ENCODE measurements at places on chromosomes 16 and 17.

DNA sequence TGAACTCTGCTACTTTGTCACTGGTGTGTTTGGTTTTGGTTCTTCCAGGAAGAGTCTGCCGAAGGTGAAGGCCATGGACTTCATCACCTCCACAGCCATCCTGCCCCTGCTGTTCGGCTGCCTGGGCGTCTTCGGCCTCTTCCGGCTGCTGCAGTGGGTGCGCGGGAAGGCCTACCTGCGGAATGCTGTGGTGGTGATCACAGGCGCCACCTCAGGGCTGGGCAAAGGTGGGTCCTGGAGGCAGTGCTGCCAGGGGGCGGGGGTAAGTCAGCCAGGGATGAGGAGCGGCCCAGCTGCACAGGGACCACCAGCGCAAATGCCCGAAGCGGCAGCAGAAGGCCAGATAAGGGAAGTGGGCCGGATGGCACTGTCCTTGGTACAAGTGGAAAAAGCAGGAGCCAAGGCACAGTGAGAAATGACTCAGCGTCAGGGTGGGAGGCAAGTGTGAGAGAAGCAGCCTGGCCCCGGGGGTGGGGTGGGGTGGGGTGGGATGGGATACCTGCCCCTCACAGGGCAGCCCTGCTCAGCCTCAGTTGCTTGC, 41.9 kb downstream of the TMEM11 start:
- no peak for DNase-seq

GRCh38 chr17:59366773-59367656, 35.6 kb downstream of the YPEL2 start:
- DNase-seq, result no peak

GRCh38 chr16:88939972-88940861, 36.8 kb downstream of the CBFA2T3 start:
- DNase-seq, result no peak

- DNase-seq, result no peak
Measured at GRCh38 chr16:56795011-56795410, 65.1 kb downstream of the NUP93 start.

DNA sequence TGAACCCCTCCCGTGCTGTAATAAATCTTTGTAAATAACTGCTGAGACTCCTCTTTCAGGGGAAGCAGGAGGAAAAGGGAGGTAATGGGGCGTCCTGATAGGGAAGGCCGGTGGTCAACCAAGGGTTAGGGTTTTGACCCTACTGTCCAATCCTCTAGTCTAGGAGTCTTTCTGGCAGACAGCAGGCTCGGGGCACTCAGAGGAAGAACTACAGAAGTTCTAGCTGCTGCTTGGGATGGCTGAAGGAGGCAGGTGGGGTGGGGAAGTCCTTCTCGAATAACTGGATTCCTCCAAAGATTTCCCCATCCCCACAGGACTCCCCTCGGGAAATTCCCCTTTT, 387 bp upstream of the STARD3 start:
- no peak for DNase-seq

DNA sequence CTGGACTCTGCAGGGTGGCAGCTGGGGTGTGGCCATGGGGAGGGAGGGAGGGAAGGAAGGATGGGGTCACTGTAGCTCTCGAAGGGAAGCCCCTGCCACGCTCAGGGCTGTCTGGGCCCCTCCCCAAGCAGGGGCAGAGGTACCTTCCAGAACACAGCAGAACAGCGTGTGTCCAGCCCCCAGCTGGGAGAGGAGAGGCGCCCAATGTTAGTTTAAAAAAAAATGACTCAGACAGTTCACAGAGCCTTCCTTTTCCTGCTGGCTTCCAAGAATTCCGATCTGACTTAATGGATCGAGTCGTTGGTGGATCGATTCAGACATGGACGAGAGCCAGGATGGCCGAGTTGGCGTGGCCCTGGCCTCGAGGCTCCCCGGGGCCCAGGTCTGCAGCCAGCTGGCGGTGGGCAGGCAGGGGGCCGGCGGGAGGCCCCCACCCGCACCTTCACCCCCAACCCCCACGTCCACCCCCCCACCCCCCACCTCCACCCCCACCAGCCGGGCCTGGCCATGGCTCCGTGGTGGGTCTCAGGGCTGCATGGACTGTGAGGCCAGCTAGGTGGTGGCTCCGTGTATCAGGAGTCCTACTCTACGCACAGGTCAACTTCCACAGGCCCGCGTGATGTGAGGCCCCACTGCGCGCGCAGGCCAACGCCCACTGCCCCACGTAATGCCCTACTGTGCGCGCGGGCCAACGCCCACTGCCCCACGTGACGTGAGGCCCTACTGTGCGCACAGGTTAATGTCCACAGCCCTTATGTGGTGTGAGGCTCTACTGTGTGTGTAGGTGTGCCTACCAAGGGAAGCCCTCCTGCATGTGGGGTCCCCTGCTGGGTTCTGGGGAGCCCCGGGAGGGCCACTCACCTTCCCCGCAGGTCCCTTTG, 21.8 kb downstream of the CACNA1H start:
- DNase-seq, result no peak

DNA sequence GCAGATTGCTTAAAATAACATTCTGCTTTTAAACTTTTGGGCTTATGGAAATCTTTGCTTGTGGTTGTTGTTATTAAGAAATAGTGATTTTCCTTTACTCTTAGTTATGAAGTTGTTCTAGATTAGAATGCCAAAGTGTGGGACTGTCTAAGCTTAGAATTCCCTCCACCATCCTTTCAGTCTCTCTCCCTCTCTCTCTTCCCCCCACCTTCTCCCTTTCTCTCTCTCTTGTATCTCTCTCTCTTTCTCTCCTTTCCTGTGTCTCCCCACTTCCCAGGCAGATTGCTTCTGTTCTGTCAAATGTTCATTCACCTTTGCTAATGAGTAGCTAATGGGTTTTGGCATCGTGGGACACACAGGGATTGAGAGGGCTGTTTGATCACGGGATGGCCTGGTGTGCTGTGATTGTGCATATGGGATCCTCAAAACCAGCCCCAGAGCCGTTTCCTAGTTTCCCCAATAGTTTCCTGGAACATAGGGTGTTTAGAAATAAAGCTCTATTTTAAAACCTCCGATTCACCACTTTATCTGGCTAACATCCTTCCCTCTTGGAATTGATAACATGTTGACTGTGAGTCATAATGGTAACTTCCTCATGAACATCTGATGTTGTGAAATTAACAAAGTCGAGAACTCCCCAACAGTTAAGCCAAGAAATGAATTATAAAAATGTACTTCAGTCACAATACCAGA, 502.6 kb downstream of the TMEM114 start:
- DNase-seq, result no peak

- no peak for DNase-seq
Measured at GRCh38 chr17:4272213-4272971, 8.6 kb upstream of the ANKFY1 start.

DNA sequence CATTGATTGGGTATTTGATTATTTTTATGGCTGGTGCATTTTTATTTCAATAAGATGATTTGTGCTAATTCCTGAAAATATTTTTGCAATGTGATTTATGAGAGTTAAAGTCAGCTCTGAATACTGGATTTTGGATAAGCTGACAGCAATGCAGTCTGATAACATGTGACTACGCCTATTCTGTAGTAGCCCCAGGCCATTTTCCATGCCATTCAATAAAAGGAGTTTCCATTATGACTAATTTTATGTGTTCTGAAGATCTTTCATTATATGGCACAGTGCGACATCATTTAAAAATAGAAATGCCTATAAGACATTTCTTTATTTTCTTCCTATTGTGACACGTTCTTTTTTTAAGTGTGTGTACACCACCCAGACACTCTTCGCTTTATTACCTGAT, 46.3 kb downstream of the KCNJ2 start:
- no peak for DNase-seq

GRCh38 chr16:67456391-67457081, 24.4 kb downstream of the ATP6V0D1 start:
- DNase-seq, result no peak

DNA sequence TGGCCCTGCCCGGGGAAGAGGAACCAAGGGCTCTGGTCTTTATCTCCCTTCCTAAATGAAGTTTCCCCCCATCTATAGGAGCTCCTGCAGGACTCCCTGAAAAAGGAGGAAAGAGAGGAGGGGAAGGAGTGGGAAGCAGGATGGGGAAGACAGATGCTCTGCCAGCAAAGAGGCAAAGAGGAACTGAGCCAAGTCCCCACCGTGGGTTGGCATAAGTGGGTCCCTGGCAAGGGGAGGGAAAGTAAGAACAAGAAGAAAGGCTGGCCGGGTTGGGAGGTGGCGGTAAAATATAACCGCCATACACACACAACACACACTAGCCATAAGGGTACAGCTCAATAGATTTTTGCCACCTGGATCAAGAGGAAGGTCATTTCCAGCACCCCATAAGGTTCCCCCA, 6.1 kb upstream of the EIF1 start:
- no peak for DNase-seq

DNA sequence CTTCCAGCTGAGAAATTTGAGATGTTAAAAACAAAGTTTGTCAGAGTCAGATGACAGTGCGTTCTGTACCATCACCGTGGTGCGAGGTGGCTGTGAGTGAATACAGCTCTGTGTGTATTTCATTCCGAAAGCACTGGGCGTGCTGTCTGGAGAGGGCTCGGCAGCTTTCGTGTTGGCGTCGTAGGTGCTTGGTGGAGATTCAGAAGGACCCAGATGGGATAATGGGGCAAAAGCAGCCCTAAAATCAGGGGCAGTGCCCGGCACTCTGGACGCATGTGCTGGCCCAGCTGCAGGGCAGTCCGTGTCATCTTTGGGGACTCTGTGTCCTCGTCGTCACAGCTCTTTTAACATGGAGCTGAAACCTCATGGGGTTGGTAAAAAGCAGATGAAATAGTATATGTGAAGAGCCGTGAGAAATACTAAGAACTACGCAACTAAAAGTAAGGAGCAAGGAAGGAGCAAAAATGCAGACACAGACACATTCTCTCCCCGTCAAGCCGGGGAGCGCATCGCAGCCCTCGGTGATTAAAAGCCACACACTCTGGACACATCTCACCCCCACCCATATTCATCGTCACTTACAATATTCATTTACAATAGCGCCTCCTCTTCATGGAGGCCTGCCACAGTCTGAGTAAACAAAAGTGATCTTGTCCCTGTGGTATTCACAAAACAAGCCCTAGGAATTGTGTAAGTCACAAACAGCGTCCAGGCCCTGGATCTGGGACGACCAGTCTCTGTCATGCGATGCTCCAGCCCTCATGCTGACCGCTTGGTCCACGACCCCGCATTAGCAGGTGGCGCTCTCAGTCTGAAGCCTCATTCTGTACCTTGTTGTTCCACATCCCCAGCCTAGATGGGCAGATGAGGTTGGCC, 206.7 kb downstream of the RPTOR start:
- DNase-seq, result no peak

DNA sequence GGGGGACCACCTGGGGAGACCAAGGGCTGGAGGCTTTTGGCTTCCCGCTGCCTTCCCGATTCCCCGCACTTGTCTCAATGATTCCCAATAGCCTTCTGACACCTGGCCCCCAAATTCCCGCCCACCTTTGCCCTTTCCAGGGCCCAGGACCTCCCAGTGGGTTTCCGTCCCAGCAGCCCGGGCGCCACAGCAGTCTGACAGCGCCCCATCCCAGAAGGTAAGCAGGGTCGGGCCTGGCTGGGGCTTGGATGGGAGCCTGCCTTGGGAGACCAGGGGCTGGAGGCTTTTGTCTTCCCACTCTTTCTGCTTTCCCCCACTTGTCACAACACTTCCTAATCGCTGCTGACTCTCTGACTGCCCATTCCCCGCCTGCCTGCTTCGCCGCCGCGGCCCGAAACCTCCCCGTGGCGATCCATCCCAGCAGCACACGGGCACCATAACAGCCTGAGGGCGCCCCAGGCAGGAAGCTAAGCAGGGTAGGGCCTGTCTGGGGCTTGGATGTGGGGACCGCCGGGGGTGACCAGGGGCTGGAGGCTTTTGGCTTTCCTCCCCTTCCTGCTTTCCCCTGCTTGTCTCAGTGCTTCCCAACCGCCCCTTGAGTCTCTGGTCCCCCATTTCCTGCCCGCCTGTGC, 2289.3 kb downstream of the TP53TG3F start:
- DNase-seq, result no peak

GRCh38 chr16:22366889-22367288, 7.5 kb downstream of the CDR2 start:
- no peak for DNase-seq

GRCh38 chr16:48481772-48482171, 96.6 kb upstream of the SIAH1 start:
- no peak for DNase-seq

GRCh38 chr17:57178839-57179238, 77.5 kb upstream of the MSI2 start:
- no peak for DNase-seq

- DNase-seq, result no peak
Measured at GRCh38 chr16:57084996-57085395, 7.4 kb upstream of the CPNE2 start.

DNA sequence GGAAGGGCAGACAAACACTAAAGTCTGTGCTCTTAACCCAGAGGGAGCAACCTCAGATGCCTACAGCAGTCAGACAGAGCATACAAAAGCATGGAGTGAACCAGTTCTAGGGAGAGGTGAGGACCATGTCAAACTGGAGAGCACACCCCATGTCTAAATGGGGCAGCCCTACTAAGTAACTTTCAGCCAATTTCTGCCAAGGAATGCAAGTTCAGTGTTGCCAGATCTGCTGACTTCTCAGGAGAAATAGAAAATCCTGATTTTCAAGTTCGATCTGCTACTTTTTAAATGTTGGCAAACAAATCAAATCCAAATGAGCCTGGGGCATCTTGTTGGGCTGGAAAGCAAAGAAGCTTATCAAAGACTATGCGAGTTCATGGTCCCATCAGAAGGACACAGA, 17.5 kb upstream of the SCNN1B start:
- DNase-seq, result no peak

DNA sequence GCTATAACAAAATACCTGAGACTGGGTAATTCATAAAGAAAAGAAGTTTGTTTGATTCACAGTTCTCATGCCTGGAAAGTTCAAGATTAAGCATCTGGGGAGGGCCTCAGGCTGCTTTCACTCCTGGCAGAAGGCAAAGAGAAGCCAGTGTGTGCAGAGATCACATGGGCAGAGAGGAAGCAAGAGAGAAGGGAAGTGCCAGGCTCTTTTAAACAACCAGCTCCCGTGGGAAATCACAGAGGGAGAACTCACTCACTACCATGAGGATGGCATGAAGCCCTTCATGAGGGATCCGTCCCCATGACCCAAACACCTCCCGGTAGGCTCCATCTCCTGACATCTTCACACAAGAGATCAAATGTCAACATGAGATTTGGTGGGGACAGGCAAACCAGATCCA, 501.6 kb downstream of the MAF start:
- no peak for DNase-seq

DNA sequence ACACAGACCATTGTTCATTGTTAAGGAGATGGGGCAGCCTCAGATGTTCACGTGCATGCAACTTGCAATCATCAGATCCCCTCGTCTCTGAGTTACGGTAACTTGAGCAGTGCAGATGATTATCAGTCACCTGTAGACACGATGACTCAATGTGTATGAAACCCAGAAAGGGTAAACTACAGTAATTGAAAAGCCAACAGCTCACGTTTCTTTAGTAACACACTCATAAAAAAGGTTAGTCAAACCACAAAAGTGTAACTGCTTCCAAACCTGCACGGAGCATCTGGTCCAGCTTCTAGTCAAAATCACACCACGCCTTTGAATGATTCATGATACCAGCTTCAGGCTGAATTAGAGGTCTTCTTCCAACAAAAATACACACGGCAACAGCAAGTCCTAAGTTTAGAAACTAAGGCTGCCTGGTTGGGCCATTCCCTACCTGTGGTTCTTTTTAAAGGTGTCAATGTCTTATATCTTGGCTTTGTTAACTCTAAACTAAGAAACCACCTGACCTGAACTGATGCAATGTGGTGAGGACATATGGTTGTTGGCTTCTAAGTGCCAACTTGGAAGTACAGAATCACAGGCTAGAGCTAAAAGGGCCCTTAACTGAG, 32.3 kb downstream of the GRB7 start:
- no peak for DNase-seq

- DNase-seq, result no peak
Measured at GRCh38 chr17:37750768-37751475, 6.1 kb upstream of the HNF1B start.
